ENCODE measurements at places on chromosomes 4 and X. TPM values are rescaled to one million over a fixed set of nuclear protein-coding genes. Genes with fewer than 3 reads are reported as not detected.

DNA sequence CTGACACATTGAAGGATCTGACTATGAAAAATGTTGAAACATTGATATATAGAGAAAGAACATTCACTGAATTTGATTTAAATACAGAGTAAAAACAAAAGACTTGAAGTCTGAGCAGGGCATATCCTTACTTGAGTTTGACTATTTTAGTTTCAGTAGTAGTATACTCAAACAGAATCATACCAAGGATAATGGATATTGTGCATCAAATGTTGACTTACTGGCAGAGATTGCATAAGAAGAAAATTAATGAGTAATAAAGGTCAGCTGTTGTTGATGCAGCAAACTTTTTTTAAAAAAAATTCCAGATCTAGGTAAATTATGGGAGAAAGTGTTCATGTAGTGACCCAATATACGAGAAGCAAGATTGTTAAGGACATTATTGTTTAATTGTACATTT is 94.5 kb upstream of the APOOL start:
- no peaks in the 10 kb centered on the region for H3K4me1 ChIP-seq
- no peaks in the 10 kb centered on the region for H3K36me3 ChIP-seq
- no peak overlapping the region for H3K27ac ChIP-seq
- no peak overlapping the region for H3K4me3 ChIP-seq
- no peak for DNase-seq

DNA sequence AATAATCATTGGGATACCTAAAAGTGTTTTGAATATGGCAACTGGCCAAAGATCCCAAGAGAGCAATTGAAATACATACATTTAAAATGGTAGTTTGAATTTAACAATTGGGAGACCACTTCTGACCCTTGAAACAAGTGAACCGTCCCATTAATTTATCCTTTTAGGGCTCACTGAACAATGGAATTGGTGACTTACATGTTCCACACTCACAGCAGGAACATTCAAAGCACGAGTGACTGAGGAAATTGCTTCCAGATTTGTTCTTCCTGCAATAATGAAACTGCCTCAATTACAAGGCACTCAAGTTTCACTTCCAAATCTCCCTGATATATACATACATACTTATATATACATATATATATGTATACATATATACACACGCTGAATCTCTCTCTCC is 20.6 kb downstream of the SLC39A8 start:
- no peak overlapping the region for H3K4me3 ChIP-seq
- H3K4me1 ChIP-seq: no peaks in the 10 kb centered on the region
- no peak overlapping the region for H3K27ac ChIP-seq
- no peak for DNase-seq
- H3K27me3 ChIP-seq: no peaks in the 10 kb centered on the region

The CRLF2 gene
- 0.16 TPM for total RNA-seq

The RGN gene
- not detected for total RNA-seq

- no peaks in the 10 kb centered on the region for H3K36me3 ChIP-seq
- no peak overlapping the region for H3K4me3 ChIP-seq
- no peaks in the 10 kb centered on the region for H3K4me1 ChIP-seq
- DNase-seq: no peak
- no peaks in the 10 kb centered on the region for H3K27me3 ChIP-seq
- no peak overlapping the region for H3K27ac ChIP-seq
Measured at GRCh38 chr4:23972187-23972586, 82.3 kb upstream of the PPARGC1A start.

DNA sequence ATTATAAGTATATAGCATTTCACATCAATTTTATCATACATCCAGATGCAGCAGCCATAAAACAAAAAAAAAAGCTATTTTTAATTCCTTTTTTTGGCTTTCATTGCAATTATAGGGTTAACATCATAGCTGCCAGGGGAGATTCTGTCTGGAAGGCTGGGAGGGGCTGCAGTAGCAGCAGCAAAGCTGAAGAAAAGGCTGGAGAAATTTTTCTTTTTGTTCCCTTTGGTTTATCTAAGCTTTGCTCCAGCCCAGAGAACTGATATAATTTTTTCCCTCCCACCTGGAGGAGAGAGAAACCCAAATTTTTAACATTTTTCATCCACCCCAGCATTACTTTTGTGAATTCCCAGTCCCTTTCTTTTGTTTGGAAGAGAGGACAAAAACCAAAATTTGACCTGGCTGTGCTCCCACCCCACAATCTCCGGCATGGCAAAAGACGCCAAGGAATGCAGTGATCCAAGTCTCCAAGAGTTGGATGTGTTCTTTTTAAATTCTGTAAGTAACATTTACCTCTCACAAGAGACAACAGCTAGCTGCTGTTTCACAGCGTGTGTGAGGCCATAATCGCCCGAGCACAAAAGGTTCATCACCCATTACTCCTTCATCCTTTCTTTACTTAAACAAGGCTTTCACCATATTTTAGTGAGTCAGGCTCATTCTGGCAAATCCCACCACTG is 25.1 kb upstream of the FAM156A start:
- H3K27me3 ChIP-seq: no peaks in the 10 kb centered on the region
- no peak overlapping the region for H3K27ac ChIP-seq
- DNase-seq: no peak
- no peaks in the 10 kb centered on the region for H3K36me3 ChIP-seq
- H3K4me3 ChIP-seq: no peak overlapping the region

The AMOT gene
- total RNA-seq: 1.4 TPM

The SSX4 gene
- not detected for total RNA-seq

GRCh38 chrX:9379697-9380551 is 84.9 kb upstream of the TBL1X start:
- no peak overlapping the region for H3K27ac ChIP-seq
- DNase-seq: no peak
- H3K36me3 ChIP-seq: no peaks in the 10 kb centered on the region
- no peak overlapping the region for H3K4me3 ChIP-seq
- H3K27me3 ChIP-seq: no peaks in the 10 kb centered on the region
- no peaks in the 10 kb centered on the region for H3K4me1 ChIP-seq

The GAGE1 gene
- total RNA-seq: not detected

The BEX3 gene
- total RNA-seq: 13.9 TPM

The BOD1L1 gene
- 39.6 TPM for total RNA-seq

The ACE2 gene
- total RNA-seq: not detected

DNA sequence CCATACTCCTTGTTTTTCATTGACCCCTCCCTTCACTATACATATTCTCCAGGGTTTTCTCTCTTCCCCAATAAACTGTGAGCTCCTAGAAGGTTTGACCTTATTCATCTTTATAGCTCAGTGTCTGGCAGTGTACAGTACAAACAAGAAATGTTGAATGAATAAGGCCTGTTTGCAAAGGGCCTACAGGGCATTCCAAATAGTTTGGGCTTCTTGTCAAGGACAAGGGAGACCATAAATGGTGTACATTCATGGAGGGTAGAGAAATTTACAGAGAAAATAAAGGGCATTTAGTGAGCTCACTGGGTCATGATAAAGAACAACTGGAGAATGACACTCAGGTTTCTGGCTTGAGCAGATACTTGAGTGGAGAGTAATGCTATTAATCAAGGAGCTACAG is 47.5 kb upstream of the EIF1AX start:
- no peak overlapping the region for H3K4me3 ChIP-seq
- H3K27me3 ChIP-seq: no peaks in the 10 kb centered on the region
- no peaks in the 10 kb centered on the region for H3K4me1 ChIP-seq
- H3K36me3 ChIP-seq: peaks cover 45% of the 10 kb centered on the region

GRCh38 chr4:152454398-152455011 is 81.4 kb downstream of the FBXW7 start:
- H3K27ac ChIP-seq: no peak overlapping the region
- H3K4me3 ChIP-seq: no peak overlapping the region
- no peaks in the 10 kb centered on the region for H3K4me1 ChIP-seq

- no peaks in the 10 kb centered on the region for H3K36me3 ChIP-seq
- H3K27me3 ChIP-seq: no peaks in the 10 kb centered on the region
- H3K27ac ChIP-seq: no peak overlapping the region
Measured at GRCh38 chrX:115413246-115413878, 123.8 kb downstream of the LUZP4 start.

DNA sequence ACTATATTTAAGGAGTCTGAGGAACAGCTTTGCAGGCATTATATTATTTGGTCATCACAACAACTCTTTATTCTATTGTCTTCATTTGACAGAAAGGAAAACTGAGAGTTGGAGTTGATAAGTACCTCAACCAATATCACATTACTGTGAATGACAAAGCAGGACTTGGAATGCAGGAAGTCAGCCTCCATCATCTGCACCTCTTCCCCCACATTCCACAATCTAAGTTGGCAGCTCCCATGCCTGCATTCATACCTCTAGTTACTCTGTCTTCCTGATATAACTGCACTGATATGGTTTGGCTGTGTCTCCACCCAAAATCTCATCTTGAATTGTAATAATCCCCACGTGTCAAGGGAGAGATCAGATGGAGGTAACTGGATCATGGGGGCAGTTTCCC is 356.7 kb downstream of the GALNTL6 start:
- H3K4me1 ChIP-seq: no peaks in the 10 kb centered on the region
- H3K36me3 ChIP-seq: no peaks in the 10 kb centered on the region
- H3K27me3 ChIP-seq: no peaks in the 10 kb centered on the region
- H3K27ac ChIP-seq: no peak overlapping the region

The XAGE2 gene
- total RNA-seq: not detected

GRCh38 chrX:30261012-30261411 is 14.1 kb downstream of the MAGEB1 start:
- H3K27me3 ChIP-seq: no peaks in the 10 kb centered on the region
- no peaks in the 10 kb centered on the region for H3K36me3 ChIP-seq
- no peak for DNase-seq
- H3K4me1 ChIP-seq: no peaks in the 10 kb centered on the region
- no peak overlapping the region for H3K27ac ChIP-seq

The TMEM164 gene
- 13.4 TPM for total RNA-seq

The ITM2A gene
- total RNA-seq: 259 TPM

The KLF8 gene
- total RNA-seq: 6.2 TPM

DNA sequence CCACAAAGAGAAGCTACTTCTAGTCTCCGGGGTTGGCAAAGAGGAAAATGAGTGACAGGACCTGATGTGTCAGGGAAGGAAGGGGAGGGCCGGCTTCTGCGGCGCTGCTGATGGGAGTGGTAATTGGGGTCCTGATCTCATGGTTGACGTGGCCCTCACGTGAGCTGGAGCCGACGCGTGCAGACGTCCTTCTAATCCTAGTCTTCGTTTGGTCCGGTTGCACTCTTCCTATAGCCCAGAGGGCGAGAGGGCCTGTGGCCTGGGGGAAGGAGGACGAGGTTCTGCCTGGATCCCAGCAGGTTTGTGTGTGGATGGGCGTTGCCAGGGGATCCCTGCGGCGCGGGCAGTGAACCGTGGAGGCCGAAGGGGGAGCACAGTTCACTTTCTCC is at the start of gene ARMCX1:
Gene ARMCX1 (plus strand): TSS at position 186 of the 389 bp plus-strand sequence. CDS start 2,384 bp downstream, outside the sequence.
- H3K4me1 ChIP-seq: peaks cover 10% of the 10 kb centered on the region
- H3K36me3 ChIP-seq: no peaks in the 10 kb centered on the region
- no peak within 1 kb of the TSS for H3K27ac ChIP-seq
- no peak for DNase-seq
- no peaks in the 10 kb centered on the region for H3K27me3 ChIP-seq
- peak within 1 kb of the TSS; percentile 46 for H3K4me3 ChIP-seq

GRCh38 chr4:163121689-163122088 is 45.0 kb downstream of the NAF1 start:
- H3K4me1 ChIP-seq: no peaks in the 10 kb centered on the region
- DNase-seq: no peak
- H3K36me3 ChIP-seq: peaks cover 31% of the 10 kb centered on the region
- no peak overlapping the region for H3K4me3 ChIP-seq
- no peaks in the 10 kb centered on the region for H3K27me3 ChIP-seq

GRCh38 chrX:140724309-140724708 is 14.8 kb downstream of the LINC00632 start:
- no peak for DNase-seq
- no peaks in the 10 kb centered on the region for H3K4me1 ChIP-seq
- H3K27ac ChIP-seq: no peak overlapping the region
- no peaks in the 10 kb centered on the region for H3K36me3 ChIP-seq

All from CD4-positive, alpha-beta T cell (primary cell).